Stimulated activated CD4-positive, alpha-beta T cell treated with anti-CD3 and anti-CD28 coated beads, Interleukin-2, amount 100 ng/mL, for 48 hours (primary cell): ENCODE measurements at places on chromosomes 3 and 15.

DNA sequence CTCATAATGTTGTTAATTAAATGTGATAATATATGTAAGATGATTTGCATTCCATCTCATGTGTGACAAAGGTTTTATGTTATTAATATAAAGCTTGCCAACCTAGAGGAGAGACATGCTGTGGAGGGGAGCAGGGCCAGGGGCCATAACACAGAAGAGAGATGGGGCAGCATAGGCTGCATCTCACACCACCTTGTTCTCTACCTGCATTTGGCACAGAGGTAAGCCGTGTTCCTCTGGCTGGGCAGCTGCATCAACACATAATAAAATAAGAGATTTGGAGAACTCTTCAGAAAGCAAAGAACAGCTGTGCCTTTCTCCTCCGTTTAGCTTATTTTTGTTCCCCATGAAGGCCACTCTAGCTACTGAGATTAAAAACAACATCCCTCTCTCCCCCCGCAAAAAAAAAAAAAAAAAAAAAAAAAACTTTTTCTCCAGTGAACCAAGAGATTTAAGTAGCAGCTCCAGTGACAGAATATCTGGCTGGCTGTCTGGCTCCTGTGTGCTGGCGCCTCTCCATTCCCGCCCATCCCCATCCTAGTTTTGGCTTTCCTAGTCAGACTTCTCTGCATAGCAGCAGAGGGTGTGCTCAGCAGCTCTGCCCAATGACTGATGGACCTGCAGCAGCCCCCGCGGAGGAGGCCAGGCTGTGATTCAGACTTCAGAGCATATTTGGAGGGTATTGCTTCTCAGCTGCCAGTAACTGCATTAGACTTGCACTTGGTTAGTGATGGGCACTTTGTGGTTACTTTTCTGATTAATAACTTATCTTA, 52.2 kb upstream of the STXBP5L start:
- no peak for DNase-seq

- DNase-seq: no peak
Observed at GRCh38 chr3:191528589-191528988, 67.6 kb downstream of the PYDC2 start.

DNA sequence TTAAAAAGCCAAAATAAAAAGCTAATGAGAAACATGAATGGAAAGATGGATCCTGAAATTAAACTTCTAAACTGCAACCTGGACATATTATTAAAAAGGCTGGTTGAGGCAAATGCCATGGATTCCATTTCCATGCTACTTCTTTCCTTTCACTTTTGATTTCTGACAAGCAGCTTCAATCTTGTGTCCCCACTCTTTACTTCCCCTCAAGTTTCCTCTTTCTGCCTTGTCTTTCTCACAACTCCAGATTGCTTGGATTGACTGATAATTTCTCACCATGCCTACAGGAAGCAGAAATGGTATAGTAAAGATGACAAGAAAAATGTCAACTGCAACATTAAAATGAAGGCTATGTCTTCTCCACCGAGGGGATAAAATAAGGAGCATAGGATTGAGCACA, 1136.7 kb downstream of the TUSC7 start:
- DNase-seq: no peak

DNA sequence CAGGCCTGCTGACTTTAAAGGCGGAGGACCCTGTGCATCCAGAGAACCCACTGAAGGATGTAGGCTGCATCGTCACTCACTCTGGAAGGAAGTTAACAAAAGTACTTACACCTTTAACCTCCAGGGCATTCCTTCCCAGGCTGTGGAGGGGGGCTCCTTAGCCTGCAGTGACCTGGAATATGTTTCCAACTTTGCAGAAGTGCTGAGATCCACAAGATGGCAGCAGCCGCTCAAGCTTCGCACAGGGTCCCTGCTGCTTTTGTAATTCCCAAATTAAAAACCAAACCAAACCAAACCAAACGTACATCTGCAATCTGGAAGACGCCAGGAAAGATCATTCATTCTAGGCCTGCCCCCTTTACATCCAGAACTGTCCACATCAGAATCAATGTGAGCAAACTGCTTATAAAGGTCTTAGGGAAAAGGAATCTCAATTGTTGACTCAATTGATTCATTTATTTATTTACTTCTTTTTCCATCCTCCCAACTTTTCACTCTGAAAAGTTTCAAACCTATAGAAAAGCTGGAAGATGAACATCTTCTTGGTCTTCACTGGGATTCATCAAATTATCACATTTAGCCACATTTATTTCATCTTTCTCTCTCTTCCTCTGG, 70.5 kb upstream of the KLHL25 start:
- no peak for DNase-seq

DNA sequence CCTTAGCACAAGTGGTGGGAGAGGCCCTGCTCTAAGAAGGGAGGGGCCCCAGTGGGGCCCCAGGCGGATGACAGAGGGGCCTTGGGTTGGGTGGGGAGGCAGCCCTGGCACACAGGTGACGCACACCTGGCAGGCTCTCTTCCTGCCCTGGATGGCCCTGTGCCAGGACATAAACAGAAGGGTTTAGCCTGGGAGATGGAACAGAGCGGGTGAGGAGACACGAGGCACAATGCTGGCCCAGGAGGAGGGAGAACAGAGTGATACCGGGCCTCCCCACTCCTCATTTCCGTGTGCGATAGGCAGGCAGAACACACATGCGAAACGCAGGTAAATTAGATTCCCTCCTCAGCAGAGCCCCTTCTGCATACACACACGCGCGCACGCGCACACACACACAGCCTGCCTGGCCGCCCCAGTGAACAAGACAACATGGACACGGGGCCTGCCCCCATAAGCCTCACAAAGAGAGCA, 39.8 kb downstream of the IDH2 start:
- no peak for DNase-seq

GRCh38 chr3:196246612-196247308, 30.4 kb downstream of the SLC51A start:
- DNase-seq: no peak

- no peak for DNase-seq
Observed at GRCh38 chr3:46971151-46971550, 5.4 kb downstream of the CCDC12 start.

- no peak for DNase-seq
Observed at GRCh38 chr3:127088511-127089351, 104.2 kb upstream of the PRR23E start.

GRCh38 chr3:156685752-156686151, 11.4 kb downstream of the TIPARP start:
- DNase-seq: no peak

DNA sequence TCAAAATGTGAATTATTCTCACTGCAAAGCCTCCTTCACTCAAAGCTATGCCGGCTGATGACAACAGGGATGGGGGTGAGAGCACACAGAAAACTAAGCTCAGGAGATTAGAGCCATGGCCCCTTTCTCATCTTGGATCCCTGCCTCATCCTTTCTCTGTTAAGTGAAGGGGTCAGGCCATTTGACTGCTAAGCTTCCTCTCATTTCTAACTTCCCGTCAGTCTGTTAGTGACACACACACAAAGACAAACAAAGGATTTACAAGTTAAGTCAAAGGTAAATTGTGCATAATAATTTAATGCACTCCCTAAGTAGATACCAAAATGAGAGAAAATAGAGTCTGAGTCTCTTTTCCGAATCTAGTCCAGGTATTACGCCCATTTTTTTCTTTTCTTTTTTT, 1.2 kb downstream of the SS18L2 start:
- DNase-seq: no peak
